ENCODE measurements at places on chromosomes 6 and 20. TPM values are rescaled to one million over a fixed set of nuclear protein-coding genes. Genes with fewer than 3 reads are reported as not detected.

TTBK1 gene
- polyA plus RNA-seq: 3.8 TPM

BPIFB4 gene
- polyA plus RNA-seq: 0.12 TPM

FAM83C gene
- 0.01 TPM for polyA plus RNA-seq

VGLL2 gene
- 0.25 TPM for polyA plus RNA-seq

TASP1 gene
- 12.8 TPM for polyA plus RNA-seq

DEFB123 gene
- polyA plus RNA-seq: not detected

DNA sequence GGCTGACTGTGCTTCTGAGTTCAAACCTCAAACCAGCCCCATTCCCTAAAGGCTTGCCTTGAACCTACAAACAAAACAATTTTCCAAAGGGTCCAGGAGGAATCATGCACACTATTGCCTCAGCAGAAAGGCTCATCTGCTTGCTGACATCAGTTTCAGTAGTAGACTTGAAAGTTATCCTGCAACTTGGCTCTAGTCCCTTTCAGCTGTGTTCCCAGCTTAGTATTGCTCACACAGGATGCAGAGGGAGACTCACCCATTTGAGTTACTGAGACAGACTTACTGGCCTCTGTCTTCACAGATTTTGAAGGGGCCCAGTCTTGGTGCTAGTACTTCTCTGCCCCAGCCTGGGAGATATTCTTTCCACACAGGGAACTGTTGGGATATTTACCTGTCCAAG is 38.5 kb upstream of the TFB1M start:
- H3K27me3 ChIP-seq: no peaks in the 10 kb centered on the region
- no peak overlapping the region for H3K27ac ChIP-seq
- no peak overlapping the region for H3K4me3 ChIP-seq
- H3K4me1 ChIP-seq: no peaks in the 10 kb centered on the region

- no peaks in the 10 kb centered on the region for H3K4me1 ChIP-seq
- H3K4me3 ChIP-seq: no peak overlapping the region
- DNase-seq: no peak
Measured at GRCh38 chr20:54156522-54156921, 17.3 kb downstream of the CYP24A1 start.

GRCh38 chr6:80528115-80528514 is 421.6 kb downstream of the BCKDHB start:
- DNase-seq: no peak
- no peaks in the 10 kb centered on the region for H3K36me3 ChIP-seq
- no peaks in the 10 kb centered on the region for H3K27me3 ChIP-seq
- no peak overlapping the region for H3K4me3 ChIP-seq

GRCh38 chr20:63577317-63577894 is 3.4 kb upstream of the HELZ2 start:
- no peak overlapping the region for H3K27ac ChIP-seq
- peaks cover 8% of the 10 kb centered on the region for H3K4me1 ChIP-seq
- no peaks in the 10 kb centered on the region for H3K36me3 ChIP-seq

- no peak for DNase-seq
- no peak overlapping the region for H3K4me3 ChIP-seq
- H3K27ac ChIP-seq: no peak overlapping the region
- no peaks in the 10 kb centered on the region for H3K4me1 ChIP-seq
Measured at GRCh38 chr6:139336488-139336887, 38.0 kb downstream of the CITED2 start.

DNA sequence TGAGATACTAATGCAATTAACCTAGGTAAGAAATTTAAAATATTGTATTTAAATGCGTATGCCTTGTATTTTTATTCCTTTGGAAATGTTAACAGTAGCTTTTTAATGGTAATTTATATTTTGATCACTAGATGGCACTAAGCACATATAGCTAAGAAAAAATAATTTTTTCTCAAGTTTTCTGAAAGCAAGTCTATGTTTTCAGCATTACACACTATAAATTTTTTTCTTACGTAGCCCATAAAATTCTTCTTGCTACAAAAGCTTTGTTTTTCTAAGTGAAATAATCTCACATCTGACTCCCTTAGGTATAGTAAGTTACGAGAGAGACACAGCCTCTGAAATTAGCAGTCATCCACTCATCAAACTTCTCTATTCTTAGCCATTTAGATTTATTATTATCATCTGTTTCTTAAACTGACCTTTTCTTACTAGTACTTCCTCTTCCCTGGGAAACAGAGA is 35.7 kb downstream of the TSPYL4 start:
- H3K27ac ChIP-seq: no peak overlapping the region
- H3K27me3 ChIP-seq: no peaks in the 10 kb centered on the region
- H3K4me1 ChIP-seq: no peaks in the 10 kb centered on the region
- H3K4me3 ChIP-seq: no peak overlapping the region

DNA sequence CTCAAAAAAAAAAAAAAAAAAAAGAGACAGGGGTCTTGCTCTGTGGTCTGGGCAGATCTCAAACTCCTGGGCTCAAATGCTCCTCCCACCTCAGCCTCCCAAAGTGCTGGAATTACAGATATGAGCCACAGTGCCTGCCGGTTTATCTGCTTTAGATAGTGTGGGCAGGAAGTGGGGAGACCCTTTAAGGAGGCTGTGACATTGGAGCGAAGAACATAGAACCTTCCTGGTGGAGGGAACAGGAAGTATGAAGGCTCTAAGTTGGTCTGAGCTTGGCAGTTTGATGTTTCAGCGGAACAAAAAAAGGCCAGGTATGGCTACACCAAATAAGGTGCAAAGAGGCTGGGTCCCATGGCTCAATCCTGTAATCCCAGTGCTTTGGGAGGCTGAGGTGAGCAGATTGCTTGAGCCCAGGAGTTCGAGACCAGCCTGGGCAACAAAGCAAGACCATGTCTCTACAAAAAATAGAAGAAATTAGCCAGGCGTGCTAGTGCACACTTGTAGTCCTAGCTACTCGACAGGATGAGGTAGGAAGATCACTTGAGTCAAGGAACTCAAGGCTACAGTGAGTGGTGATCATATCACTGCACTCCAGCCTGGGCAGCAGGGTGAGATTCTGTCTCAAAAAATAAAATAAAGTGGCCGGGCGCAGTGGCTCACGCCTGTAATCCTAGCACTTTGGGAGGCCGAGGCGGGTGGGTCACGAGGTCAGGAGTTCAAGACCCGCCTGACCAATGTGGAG is 8.7 kb upstream of the ZMYND8 start:
- peaks cover 15% of the 10 kb centered on the region for H3K4me1 ChIP-seq
- H3K4me3 ChIP-seq: no peak overlapping the region
- no peak overlapping the region for H3K27ac ChIP-seq

GRCh38 chr6:27868311-27868710 is 43.9 kb downstream of the OR2B2 start:
- no peak overlapping the region for H3K4me3 ChIP-seq
- peaks cover 11% of the 10 kb centered on the region for H3K4me1 ChIP-seq
- no peak for DNase-seq

DNA sequence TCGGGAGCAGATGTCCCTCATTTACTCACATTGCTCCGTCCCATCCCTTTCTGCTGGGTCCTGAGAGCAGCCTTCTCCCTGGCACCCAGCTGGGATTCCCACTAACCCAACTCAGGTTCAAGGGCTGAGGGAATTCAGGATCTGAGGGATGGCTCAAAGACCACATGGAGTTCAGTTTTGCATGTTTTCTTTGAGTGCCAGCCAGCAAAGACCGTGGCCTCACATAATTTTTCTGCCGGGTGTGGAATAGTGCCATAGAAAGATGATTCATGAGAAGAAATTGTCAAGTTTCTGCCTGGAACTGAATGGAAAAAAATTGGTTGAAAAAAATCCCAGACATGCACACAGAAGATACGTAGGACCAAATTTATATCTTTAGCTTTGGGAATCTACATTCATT is 168.6 kb downstream of the CD83 start:
- no peaks in the 10 kb centered on the region for H3K27me3 ChIP-seq
- no peaks in the 10 kb centered on the region for H3K36me3 ChIP-seq
- no peak overlapping the region for H3K27ac ChIP-seq
- no peak for DNase-seq
- peaks cover 4% of the 10 kb centered on the region for H3K4me1 ChIP-seq

GRCh38 chr20:10079964-10080363 is 45.2 kb downstream of the ANKEF1 start:
- H3K4me1 ChIP-seq: no peaks in the 10 kb centered on the region
- H3K36me3 ChIP-seq: no peaks in the 10 kb centered on the region
- no peaks in the 10 kb centered on the region for H3K27me3 ChIP-seq
- no peak overlapping the region for H3K27ac ChIP-seq
- no peak overlapping the region for H3K4me3 ChIP-seq
- DNase-seq: no peak

DNA sequence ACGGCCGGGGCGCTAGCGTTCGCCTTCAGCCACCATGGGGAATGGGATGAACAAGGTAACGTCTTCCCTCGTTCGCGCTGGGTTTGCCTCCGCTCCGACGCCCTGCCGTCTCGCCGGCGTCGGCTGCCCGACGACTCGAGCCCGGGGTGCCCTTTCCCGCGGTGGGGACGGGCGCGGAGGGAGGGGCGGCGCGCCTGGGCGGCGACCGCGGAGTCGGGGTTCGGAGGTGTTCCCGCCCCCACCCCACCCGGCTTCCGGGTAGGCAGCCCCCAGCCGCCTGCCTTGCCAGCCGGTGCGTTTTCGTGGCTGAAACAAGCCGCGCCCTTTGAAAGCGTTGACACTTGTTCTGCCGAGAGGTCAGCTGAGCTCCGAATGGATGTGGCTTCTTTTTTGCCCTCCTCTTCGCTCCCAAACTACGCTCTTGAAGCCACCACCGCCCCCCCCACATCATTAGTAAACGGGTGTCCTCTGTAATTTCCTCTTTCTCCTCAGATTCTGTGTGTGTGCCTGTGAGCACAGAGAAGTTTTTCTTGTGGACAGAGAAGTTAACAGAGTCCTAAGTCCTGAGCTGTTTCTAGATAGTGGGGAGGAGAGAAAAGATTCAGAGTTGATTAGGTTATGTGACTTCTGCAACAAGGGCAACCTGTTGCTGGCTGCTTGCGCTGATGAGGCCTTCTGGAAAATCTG is 362 bp downstream of the DUSP22 start:
- H3K27ac ChIP-seq: peak overlapping the region; percentile 82
- peaks cover 15% of the 10 kb centered on the region for H3K4me1 ChIP-seq
- no peaks in the 10 kb centered on the region for H3K36me3 ChIP-seq
- peak overlapping the region; percentile 46 for H3K4me3 ChIP-seq
- no peaks in the 10 kb centered on the region for H3K27me3 ChIP-seq
- peak; percentile 79 for DNase-seq

- peak overlapping the region; percentile 91 for H3K27ac ChIP-seq
- no peaks in the 10 kb centered on the region for H3K27me3 ChIP-seq
- peak; percentile 71 for DNase-seq
- peaks cover 11% of the 10 kb centered on the region for H3K36me3 ChIP-seq
Measured at GRCh38 chr6:124963416-124963785, 1.2 kb downstream of the RNF217 start.

DNA sequence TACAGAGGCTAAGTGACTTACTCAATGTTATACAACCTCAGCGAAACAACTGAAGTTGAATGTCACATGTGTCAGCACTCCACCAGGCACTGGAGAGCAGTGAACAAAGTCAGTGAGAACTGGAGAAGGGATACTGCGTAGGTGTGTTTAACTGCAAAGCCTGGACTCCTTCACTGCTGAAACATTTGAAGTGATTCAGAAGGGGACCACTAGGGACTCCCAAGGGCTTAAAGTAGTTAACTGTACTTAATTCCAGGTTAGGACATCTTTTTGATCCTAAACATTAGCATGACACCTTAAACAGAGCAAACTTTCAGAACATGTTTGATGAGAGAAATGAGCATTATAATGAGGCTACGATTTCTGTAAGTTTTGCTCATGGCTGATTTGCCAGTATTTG is 45.0 kb upstream of the ZBTB24 start:
- H3K4me3 ChIP-seq: no peak overlapping the region
- H3K27me3 ChIP-seq: no peaks in the 10 kb centered on the region
- DNase-seq: no peak
- H3K36me3 ChIP-seq: no peaks in the 10 kb centered on the region

DNA sequence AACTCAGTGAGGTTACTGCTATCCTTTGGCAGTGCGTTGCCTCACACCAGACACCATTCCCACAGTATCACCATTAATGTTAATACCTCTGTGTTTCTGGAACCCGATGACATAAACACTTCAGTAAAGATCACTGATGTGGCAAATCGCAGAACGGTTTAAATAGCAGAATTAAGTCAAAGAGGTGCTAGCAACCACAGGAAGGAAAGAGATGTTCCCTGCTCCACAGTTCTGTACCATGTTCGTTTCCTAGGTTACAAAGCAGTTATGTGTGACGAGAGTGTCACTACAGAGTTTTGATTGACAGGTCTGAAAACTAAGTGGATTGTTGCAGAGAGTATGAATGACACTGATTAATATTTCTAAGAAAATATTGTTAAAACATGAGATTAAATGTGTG is 272.3 kb downstream of the KHDRBS2 start:
- H3K4me1 ChIP-seq: no peaks in the 10 kb centered on the region
- peaks cover 5% of the 10 kb centered on the region for H3K36me3 ChIP-seq
- H3K27me3 ChIP-seq: no peaks in the 10 kb centered on the region
- no peak overlapping the region for H3K27ac ChIP-seq

DNA sequence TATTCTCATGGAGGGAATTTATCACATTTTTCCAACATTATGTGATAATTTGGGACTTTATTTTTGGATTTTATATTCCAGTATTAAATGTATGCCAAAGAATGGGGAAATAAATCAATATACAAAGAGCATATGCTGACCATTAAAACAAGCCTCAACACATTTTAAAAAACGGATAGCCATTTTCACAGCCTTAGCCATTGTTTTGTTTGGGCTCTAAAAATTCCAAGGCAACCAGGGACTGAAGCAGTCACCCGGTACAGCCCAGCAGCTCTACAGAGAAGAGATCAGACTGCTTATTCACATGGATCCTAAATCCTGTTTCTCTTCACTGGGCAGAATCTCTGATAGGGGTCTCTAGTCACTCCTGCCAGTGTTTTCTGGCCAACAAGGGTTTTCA is 150.2 kb upstream of the OGFRL1 start:
- no peak for DNase-seq
- no peaks in the 10 kb centered on the region for H3K4me1 ChIP-seq
- no peaks in the 10 kb centered on the region for H3K36me3 ChIP-seq
- H3K4me3 ChIP-seq: no peak overlapping the region

DNA sequence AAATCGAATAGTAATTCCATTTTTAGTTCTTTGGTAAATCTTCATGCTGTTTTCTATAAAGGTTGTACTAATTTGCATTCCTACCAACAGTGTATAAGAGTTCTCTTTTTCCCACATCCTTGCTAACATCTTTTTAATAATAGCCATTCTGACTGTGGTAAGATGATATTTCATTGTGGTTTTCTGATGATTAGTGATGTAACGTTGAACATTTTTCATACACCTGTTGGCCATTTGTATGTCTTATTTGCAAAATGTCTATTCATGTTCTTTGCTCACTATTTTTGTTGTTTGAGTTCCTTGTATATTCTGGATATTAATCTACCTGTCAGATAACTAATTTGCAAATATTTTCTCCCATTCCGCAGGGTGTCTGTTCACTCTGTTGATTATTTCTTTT is 64.5 kb downstream of the LIN28B start:
- no peak for DNase-seq
- H3K27ac ChIP-seq: no peak overlapping the region
- no peak overlapping the region for H3K4me3 ChIP-seq
- no peaks in the 10 kb centered on the region for H3K4me1 ChIP-seq
- H3K36me3 ChIP-seq: no peaks in the 10 kb centered on the region

GRCh38 chr6:4402477-4402976 is 267.2 kb upstream of the ECI2 start:
- no peak overlapping the region for H3K4me3 ChIP-seq
- no peak overlapping the region for H3K27ac ChIP-seq
- no peak for DNase-seq
- H3K36me3 ChIP-seq: no peaks in the 10 kb centered on the region
- H3K27me3 ChIP-seq: peaks cover 2% of the 10 kb centered on the region
